Activated CD8-positive, alpha-beta memory T cell treated with anti-CD3 and anti-CD28 coated beads for 4 hours (primary cell): ENCODE measurements at places on chromosomes 7 and 10.
A peak's percentile ranks its signal among the peaks of the same experiment; 100 is the strongest.

DNA sequence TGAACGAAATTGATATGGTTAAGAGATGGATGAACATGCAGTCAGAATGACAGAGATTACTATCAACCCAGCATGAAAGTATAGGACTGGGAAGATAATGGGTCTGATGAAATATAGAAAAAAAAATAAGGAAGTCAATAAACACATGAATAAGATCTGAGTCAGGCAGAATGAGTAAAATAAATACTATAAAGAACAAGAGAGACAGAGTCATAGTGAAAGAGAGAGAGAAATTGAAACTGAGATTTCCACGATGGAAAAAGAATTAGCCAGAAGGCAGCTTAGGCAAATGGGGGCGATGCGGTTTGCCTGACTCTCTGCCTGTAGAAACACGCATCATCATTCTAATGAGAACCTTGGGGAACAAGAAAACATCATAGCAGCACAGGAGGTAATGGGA is 26.6 kb downstream of the SEMA3D start:
- no peak for DNase-seq

GRCh38 chr7:17152721-17153120 is 145.7 kb upstream of the AHR start:
- DNase-seq = no peak

DNA sequence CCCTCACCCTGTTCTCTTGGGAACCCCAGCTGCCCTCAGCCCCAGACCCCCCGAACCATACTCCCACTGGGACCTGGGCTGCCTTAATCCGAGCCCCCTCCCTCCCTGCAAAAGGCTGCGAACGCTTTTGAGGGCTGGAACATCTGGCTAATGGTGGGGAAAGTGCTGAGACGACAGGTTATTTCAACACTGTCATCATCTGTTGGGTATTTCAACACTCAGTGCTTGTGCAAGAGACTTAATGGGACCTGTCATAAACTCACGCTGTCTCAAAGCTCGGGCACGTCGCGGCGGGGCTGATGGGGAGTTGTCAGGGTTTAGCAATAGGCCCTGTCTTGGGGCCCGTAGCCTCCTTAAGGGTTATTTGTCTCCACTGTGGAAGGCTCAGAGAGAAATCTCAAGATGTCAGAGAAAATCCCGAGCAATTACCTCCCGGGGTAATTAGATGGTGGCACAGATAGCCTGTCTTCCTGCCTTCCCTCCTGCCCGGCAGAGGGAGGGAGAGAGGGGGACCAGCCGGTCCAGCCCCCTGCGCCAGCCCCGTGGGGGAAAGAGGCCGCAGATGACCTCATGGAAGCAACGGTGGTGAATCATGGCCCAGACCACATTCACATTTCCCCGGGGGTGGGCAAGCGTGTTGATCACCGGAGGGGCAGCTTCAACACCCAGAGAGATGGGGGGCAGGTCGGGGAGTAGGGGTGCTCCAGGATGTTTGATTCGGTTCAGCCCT is 88.7 kb upstream of the MYL10 start:
- no peak for DNase-seq

- DNase-seq = peak; percentile 13
Measured at GRCh38 chr7:23490357-23491135, 20.3 kb upstream of the IGF2BP3 start.

DNA sequence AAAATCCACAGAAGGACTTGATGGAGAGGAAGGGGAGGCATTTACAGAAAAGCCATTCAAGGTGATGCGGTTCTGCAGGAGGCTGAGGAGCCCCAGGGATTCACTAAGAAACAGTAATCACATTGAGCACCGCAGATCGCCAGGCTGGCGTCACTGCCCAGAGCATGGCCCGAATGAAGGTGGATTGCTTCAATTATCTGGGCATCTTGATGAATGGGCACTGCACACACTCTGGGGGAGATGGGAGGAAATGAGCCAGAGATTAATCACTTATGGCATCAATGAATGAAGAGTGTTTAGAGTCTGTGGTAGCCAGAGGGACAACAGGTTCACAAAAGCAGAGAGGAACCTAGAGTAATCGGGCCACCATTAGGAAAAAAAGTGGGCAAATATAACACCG is 292.1 kb downstream of the ZEB1 start:
- DNase-seq = no peak
